Ascending aorta (tissue), 2 donors: ENCODE measurements at places on chromosomes 12 and 14.

DNA sequence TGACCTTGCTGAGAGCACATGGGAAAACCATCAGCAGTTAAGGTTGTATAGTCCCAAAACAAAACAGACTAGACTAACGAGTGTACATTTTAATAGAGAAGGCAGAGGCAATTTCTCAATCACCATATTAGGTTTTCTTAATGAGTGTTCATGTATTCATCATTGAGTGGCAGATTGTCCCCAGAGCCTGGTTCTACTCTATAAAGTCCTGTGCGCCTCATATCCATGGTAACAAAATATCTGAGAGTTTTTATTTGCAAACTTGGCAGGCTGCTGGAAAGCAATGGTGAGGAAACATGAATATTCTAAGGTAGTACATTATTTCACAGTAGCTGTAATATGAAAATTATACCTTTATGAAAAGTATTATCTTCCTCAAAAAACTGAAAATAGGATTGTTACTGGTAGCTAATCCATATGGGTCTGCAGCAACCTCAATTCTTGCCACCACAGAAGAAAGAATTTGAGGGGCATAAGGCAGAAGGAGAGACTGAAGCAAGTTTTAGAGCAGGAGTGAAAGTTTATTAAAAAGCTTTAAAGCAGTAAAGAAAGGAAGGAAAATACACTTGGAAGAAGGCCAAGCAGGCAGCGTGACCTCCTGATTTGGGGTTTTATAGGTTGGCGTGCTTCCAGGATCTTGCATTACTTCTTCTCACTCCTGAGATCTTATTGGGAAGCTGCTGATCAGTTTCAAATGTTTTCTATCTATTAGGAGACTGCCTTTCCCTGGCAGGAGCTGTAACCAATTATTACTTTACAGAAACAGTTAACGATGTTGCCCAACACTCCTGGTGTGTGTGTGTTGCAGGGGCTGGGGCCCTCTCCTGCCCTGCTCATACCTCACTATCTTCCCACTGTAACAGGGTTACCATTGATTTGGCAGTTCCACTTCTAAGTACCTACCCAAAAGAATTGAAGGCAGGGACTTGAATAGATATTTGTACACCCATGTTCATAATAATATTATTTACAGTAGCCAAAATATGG, 154.0 kb upstream of the NUDT4 start:
- no peak for DNase-seq

- no peak for DNase-seq
Observed at GRCh38 chr12:104055686-104056388, 5.8 kb upstream of the GLT8D2 start.

- DNase-seq = no peak
Observed at GRCh38 chr12:126791122-126791521, 1475.8 kb upstream of the TMEM132C start.

- DNase-seq = no peak
Observed at GRCh38 chr12:56042843-56043242, 1.1 kb downstream of the RPS26 start.

GRCh38 chr14:56887216-56887615, 76.9 kb upstream of the OTX2 start:
- no peak for DNase-seq

- DNase-seq = no peak
Observed at GRCh38 chr12:26109343-26109881, 15.4 kb downstream of the BHLHE41 start.

DNA sequence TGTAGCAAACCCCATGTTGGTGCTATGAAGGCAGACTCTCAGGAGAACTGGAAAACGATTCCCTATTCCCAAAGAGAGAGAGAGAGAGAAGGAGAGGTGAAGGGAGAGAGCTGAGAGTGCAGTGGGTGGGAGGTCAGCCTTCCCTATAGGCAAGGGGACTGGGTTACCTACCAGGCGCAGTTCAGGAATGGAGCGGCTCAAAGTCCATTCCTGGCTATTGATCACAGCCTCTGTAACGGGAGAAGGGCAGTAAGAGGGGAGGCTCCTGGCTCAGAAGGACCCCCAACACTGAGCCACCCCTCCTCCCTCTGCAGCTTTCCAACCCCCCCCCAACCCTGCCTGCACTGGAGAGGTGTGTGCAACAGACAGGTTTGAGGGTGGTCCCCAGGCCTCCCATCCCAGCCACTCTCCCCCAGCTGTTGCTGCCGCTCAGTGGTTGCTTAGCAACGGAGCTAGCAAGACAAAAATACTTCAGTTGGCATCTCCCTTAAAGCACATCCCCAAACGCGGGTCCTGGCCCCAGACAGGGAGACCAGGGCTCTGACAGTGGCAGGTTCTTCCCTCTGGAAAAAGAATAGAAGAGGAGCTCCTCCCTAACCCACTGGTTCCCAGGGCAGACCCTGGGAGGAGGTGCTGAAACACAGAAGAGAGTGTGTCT, 3.2 kb downstream of the AGAP2 start:
- DNase-seq = no peak

- no peak for DNase-seq
Observed at GRCh38 chr14:90851327-90852036, 35.3 kb upstream of the TTC7B start.
